ENCODE measurements at places on chromosomes 2 and 18.

DNA sequence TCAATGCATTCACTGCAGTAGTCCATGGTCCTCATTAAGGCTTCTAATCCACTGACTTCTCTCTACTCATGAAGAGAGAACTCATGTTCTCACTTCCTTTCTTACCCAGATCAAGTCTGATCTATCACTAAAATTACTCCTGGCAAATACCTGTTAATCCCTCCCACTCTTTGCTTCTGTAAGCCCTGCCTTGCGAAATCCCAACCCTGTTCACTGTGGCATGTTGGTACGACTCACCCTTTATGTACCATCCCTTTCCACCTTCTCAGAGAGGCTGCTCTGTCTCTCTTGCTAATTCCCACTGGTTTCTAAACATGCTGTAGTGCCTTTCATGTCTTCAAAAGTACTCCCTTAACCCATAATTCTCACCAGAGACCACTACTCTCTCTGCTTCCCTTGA is 272.2 kb upstream of the ACVR2A start:
- no peak for DNase-seq

DNA sequence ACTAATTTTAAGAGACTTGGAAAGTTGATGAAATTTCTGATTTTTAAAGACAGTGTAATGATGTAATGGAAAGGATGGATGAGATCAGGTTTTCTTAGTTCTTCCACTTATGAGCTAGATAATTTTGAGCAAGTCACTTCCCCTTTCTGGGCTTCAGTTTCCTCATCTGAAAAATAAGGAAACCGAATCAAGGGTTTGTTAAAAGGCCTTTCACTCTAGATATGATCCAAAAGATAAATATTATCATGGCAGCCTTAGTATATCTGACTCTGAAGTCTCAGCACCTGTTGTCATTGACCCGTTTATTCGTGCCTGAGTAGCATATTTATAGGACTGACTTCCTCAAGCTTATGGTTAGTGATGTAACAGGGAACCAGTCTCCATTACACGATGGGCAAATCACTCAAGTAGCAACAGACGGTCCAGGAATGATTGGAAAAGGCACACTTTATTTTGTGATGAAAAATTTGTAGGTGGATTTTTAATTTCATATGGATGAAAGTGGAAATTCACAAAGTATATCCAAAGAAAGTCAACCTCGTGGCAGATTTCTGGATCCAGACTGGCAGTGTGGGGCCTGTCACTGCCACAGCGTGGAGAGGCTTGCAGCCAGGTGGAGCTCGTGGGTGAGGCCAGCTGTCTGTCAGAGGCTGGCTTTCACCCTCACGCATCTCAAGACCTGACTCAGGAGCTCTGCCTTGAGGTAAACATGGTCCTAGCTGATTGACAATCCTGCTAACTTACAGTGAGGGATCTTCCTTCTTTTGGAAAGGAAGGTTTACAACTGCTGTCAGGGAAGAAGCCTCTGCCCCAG is 137.9 kb upstream of the CXCR4 start:
- no peak for DNase-seq

DNA sequence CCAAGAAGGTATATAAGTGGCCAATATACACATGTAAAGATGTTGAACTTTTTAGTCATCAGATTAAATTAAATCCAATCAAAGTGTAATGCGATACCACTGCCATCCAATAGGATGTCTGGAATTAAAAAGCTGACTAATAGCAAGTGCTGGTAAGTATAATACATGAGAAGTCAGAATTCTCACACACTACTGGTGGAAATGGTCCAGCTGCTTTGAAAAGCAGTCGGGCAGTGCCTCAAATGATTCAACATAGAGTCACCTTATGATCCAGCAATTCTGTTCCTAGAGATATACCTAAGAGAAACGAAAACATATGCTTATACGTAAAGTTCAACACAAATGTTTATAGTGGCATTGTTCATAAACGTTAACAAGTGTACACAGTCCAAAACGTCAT is 124.1 kb upstream of the MYT1L start:
- peak; percentile 36 for DNase-seq

DNA sequence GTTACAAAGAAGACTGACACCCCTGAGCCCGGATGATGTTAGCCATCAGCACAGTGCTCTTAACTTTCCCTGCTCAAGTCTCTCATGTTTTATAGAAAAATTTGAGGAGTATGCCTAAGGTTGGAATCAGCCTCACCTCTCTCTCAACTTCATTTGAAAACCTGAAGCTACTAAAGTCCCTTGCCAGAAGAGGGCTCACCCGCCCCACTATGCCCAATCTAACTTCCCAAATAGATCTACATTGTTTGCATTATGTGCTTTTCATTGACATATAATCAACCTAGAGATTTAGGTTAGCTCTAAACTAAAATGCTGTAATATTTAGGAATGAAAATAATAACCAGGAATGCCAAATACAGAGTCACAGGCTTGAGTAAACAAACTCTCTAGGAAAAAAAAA is 305.4 kb downstream of the NCKAP5 start:
- no peak for DNase-seq

DNA sequence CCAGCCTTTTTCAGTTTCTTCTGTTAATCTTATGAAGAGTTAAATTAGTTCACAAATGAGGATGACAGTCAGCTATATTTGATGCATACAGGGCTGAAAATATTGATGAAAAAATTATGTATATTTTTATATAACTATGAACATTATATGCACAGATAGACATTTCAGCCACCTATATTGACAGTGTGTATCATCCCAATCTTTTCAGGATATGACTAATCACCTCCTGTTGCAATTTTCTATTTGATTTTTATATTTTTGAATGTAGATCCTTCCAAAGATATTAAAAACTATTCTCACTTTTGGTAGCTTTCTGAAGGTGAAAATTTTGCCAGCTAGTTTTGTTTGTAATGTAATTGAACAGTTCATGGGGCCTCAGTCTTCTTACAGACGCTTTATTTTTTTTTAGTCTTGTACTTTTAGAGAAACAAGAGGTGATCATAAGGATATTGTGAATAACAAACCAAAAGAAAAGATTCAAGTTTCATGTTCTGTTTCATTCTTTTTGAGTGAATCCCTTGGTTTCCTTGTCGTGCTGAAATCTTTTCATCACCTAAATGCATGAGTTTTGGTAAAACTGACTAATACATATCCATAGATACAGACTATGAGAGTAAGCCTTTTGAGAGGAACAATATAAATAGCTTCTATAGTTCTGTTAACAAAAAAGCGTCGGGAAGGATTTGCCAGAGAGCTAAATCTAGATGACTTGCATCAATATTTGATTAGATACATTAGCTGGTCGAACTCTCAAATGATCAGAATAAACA is 123.1 kb downstream of the ARHGAP15 start:
- DNase-seq: no peak

- no peak for DNase-seq
Measured at GRCh38 chr18:11316546-11316945, 167.2 kb upstream of the PIEZO2 start.

GRCh38 chr2:12303181-12304030 is 413.3 kb upstream of the TRIB2 start:
- DNase-seq: peak; percentile 93

GRCh38 chr2:70785137-70785911 is 5.1 kb downstream of the FIGLA start:
- DNase-seq: peak; percentile 12

DNA sequence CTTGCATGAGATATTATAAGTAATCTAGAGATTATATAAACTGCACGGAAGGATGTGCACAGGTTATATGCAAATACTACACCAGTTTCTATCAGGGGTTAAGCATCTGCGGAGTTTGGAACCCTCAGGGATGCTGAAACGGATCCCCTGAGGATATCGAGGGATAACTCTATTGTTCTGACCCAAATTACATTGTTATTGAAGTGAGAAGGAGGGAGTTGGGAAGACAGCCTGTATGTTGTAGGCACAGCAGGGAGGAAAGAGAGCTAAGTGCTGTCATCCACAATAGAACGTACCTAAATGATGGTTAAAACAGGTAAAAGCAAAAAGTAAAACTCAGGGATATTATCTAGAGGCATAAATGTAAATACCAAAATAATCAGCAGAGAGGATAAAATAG is 44.6 kb upstream of the SMAD2 start:
- no peak for DNase-seq

DNA sequence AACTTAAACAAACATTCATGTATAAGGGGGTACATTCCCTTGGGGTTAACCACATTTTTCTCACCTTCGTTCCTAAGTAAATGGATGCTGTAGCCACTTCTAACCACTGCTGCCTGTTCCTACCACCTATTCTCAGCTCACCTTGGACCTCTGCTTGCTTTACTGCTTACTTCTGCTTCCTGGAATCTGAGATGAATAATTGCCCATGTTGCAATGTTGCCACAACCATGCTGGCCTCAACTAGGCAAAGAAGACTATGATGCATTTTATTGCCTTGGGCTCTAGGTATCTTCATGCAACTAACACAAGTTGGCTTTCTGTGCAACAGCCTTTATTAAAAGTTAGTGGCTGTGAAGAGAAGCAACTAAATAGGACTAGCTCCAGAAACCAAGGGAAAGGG is 106.3 kb upstream of the TCF4 start:
- DNase-seq: no peak

- DNase-seq: no peak
Measured at GRCh38 chr18:59198215-59198614, 21.7 kb upstream of the GRP start.

DNA sequence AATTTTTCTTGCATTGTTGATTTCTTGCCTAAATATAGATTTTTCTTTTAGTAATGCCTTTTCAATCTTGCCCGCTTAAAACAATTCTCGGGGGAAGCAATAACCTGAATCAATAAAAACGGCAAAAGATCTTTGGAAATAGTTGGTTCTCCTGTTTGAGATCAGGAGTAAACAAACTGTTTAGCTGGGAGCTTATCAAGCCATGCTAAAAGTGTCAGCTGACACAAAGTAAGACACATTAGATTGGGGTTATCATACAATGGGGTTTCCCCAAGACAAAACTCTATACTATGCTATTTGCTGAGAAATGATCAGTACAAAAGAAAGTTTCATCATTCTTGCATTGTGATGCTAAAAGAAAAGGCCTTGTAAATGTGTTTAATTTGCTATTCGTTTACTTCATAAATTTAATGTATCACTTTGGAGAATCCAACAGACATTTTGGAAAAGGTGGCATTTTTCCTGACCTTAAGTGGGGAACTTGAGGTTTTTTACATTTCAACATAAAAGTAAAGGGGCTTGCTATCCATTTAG is 46.5 kb downstream of the ATIC start:
- peak; percentile 50 for DNase-seq

DNA sequence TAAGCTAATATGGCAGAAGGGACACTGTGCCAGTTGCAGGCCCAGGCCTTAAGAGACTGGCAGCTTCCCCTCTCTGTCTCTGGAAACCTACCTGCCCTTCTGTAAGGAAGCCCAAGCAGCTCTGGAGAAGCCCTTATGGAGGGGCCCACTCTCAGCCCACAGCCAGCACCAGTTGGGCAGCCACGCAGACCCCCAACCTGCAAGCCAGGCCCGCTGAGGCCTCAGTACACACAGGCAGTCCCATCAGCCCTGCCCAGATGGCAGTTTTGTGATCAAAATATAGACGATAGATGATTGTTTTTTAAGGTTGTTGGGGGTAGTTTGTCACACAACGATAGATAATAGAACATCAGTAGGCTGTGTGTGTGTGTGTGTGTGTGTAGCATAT is 36.8 kb upstream of the ALPP start:
- DNase-seq: no peak

DNA sequence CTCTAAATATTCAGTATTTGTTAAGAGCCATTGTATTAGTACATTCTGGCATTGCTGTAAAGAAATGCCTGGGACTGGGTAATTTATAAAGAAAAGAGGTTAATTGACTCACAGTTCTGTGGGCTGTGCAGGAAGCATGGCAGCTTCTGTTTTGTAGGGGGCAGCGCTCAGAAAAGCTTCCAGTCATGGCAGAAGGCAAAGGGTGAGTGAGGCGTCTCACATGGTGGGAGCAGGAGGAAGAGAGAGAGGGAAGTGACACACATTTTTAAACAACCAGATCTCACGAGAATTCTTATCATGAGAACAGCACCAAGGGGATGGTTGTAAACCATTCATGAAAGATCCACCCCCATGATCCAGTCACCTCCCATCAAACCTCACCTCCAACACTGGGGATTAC is 13.8 kb upstream of the CCDC102B start:
- no peak for DNase-seq

- DNase-seq: no peak
Measured at GRCh38 chr18:22267225-22267624, 97.8 kb downstream of the GATA6 start.

DNA sequence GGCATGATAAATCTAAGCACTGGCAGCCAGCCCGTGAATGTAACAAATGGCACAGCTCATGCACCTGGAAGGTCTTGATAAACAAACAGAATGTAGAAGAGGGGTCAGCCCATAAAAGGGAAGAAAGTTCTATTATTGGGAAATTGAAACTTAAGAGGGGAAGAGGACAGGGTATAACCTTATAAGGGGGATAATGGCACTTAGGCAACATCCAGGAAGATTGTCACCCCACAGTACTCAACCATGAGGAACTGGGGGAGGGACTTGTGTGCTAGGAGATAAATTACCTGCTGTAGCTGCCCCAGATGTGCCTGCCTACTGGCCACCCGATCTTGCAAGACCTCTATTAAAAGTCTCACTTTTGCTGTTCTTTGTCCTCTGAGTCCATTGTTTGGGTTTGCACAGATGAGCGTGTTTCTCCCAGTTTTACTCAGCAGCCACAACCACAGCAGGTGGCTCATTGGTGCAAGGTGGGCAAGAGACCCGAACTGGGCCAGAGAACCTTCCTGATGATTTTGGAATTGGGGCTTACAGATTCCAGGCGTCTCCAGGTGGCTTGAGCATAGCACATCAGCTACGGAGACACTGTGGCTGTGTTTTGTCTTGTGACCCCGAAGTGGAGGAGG is 79.0 kb upstream of the TAF1B start:
- DNase-seq: no peak

GRCh38 chr2:96251721-96252292 is 14.0 kb downstream of the TMEM127 start:
- peak; percentile 92 for DNase-seq

DNA sequence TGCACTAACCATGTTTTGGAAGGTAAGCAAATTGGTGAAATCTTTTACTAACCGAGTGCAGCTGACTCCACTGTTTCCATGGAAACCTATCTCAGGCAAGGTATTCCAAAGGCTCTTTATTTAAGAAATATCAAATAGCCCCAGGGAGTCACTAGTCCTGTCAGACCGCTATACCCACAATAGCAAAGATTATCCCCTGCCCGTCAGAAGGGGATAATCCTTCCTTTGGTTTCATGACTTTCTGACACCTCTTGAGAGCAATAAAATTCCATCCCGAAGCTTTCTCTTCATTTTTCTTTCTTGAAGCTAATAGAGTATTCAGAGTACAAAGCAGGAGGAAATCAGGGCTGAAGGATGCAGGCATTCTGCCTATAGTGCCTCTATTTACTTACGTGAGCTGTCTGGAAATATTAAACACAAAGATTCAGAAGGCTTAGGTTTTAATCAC is 34.7 kb upstream of the MAP2 start:
- DNase-seq: no peak

DNA sequence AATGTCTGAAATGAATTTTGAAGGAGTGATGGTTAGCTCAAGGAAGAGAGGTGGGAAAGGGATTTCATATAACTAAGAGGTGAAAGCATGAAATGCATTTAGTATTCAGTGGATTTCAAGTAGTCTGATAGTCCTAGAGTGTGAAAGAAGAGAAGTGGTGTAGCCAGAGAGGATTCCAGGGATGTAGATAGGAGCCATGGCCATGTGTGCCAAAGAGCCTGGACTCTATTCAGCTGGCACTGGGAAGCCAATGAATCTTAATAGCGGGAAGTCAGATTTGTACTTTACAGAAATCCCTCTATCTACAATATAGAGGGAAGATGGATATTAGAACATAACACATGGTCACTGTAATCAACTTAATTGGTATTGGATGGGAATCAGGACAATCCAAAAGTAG is 8.3 kb upstream of the BOLL start:
- DNase-seq: no peak

- peak; percentile 99 for DNase-seq
Measured at GRCh38 chr2:74740741-74741431, 86.8 kb downstream of the SEMA4F start.
